ENCODE measurements at places on chromosomes 16 and 17.

DNA sequence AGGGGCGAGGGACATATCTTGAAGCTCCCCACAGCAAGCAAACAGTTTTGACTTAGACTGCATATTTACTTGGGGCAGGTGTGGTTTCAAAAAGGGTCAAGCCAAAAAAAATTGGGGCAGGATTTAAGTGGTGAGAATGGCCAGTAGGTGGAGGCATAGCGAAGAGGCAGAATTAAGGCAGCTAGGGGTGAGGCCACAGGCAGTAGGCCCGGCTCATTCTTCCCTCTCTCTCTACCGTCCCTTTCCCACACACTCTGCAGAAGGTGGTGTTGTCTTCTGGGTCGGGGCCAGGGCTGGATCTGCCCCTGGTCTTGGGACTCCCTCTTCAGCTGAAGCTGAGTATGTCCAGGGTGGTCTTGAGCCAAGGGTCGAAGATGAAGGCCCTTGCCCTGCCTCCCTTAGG lies 2.6 kb downstream of the SHBG start:
- DNase-seq: no peak

- no peak for DNase-seq
Measured at GRCh38 chr16:54309341-54309740, 22.8 kb upstream of the IRX3 start.

- DNase-seq: no peak
Measured at GRCh38 chr17:69864462-69864861, 210.6 kb upstream of the KCNJ16 start.

- DNase-seq: no peak
Measured at GRCh38 chr17:10702574-10702973, 5.2 kb downstream of the ADPRM start.

DNA sequence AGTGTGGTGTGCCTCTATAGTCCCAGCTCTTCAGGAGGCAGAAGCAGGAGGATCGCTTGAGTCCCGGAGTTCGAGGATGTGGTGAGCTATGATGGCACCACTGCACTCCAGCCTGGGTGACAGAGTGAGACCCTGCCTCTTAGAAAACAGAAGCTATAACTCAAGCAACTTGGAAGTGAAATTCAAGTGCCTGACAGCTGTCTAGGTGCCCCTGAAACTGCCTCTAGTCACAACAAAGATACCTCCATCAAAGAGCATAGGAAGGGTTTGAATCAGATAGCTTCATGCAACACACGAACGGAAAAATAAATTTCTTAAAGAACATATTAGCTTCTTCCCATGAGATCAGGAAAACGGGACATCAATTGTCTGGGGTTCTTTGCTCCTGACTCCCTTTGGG lies 860 bp upstream of the PLCG2 start:
- no peak for DNase-seq

- peak; percentile 39 for DNase-seq
Measured at GRCh38 chr17:17816240-17816814, 20.5 kb downstream of the SREBF1 start.

- no peak for DNase-seq
Measured at GRCh38 chr17:72771734-72772133, 320.8 kb downstream of the SLC39A11 start.

DNA sequence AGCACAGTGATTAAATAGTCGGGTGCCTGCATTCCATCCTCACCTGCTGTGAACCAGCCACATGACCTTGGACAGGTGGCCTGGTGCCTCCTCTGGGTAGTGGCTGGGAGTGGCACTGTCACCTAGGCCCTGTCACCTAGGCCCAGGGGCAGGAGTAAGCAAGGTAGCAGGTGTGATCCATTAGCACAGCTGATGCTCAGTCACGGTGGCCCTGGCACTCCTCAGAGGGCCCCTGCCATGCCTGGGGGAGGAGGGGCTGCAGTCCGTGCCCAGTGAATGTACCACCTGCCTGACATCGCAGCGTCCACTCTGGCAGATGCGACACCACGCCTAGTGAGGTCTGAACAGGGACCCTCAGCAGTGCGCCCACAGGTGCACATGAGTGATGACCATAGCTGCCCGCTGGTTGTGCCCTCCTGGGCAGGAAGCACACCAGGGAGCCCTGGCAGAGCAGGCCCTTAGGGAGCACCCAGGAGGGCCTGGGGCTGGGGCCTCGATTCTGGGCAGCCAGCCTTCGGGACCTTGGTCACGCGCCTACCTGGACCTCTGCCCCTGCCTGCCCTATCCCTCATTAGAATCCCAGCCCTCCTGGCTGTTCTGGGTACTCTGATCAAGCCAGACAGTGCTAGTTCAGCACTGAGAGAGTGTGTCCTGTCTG lies 33.1 kb upstream of the CRISPLD2 start:
- no peak for DNase-seq

DNA sequence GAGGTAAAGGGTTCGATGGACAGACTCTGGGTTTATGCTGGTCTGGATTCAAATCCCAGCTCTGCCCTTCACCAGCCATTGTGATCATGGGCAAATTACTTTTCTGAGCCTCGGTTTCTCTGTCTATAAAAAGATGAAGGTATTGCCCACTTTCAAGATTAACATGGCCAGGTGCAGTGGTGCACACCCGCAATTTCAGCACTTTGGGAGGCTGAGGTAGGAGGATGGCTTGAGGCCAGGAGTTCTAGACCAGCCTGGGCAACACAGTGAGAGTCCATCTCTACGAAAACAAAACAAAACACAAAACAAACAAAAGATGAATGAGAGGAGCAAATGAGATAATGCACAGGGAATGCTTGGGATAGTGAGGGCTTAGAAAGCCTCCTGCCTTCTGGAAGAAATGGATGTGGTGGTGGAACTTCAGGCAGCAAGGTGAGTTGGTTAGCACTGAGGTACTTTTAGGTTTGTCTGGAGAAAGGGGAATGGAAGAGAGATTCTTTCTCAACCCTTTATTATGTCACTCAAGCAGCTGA lies 8.5 kb downstream of the ADGRG3 start:
- no peak for DNase-seq

DNA sequence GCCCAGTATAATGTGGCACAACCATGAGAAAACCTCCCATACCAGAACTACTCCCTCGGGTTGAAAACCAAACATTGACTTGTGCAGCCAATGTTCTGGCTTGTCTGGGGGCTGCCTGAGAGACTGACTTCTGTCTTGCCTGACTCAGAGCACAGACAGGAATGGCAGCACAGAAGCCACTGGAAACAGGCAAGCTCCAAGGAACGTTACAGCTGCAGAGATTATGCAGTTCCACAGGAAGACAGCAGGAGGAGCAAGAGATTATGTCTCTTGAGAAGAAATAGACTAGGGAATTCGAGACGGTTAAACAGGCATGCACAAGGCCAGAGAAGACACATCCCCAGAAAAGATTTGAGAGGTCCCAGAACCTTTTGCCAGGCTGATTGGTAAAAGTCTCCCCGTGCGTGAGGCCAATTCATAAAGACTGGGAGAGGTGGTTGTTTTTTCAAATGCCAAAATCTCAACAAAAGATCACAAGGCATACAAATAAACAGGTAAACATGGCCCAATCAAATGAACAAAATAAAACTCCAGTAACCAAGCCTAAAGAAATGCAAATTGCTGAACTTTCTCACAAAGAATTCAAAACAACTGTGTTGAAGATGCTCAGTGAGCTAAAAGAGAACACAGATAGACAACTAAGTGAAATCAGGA lies 90.6 kb upstream of the CDH5 start:
- DNase-seq: no peak

- no peak for DNase-seq
Measured at GRCh38 chr17:6571452-6571781, 15.1 kb upstream of the PITPNM3 start.

- no peak for DNase-seq
Measured at GRCh38 chr17:7846063-7846735, 8.7 kb upstream of the TMEM88 start.

- no peak for DNase-seq
Measured at GRCh38 chr17:69287168-69287567, 39.8 kb downstream of the ABCA5 start.

- DNase-seq: no peak
Measured at GRCh38 chr17:53118948-53119347, 703.8 kb upstream of the KIF2B start.

DNA sequence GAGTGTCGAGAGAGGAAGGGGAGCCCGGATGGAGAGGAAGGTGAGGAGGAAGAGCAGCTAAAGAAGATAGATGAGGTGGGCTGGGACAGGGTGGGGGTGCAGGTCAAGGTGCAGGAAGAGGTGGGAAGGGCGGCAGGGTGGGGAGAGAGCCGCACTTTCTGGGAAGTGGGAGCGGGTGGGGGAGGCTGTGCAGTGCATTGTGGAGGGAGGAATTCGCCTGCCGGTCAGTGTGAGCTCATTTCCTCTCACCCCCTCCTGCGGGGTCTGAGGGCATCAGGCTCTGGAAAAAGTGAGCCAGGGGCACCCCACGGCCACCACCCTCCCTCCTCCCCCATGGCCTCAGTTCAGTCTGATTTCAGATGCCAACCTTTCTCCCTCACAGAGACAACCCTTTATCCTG lies 2.5 kb upstream of the ARHGAP23 start:
- no peak for DNase-seq

- no peak for DNase-seq
Measured at GRCh38 chr16:78994135-78994745, 606.3 kb downstream of the MAF start.

DNA sequence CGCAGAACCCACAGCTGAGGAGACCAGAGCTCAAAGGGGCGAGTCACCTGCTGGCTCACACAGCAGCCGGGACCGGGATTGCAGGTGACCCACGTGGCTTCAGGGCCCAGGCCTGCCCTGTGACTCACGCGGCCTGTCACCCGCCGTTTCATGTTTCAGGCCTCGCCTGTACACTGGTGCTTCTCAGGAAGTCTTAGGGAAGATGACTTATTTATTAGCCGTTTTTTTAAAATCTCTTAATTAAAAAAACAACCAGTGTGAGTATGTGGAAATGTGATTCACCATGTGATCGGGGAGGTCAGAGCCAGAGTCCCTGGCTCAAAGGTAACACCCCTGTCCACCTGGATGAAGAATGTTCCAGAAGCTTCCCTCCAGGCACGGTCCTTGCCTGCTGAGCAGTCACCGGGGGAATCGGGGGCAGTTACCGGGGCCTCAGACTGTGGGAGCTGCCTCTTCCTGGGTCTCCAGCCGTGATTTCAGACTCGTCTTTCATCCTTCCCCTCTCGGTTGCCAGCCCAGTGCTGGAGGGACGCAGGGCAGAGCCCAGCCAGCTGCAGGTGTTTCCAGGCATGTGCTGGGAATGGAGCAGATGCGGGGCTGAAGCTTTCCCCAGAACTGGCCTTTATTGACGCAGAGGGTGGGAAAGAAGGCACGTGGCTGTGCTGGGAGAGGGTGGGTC lies 49.3 kb downstream of the CMIP start:
- DNase-seq: no peak

DNA sequence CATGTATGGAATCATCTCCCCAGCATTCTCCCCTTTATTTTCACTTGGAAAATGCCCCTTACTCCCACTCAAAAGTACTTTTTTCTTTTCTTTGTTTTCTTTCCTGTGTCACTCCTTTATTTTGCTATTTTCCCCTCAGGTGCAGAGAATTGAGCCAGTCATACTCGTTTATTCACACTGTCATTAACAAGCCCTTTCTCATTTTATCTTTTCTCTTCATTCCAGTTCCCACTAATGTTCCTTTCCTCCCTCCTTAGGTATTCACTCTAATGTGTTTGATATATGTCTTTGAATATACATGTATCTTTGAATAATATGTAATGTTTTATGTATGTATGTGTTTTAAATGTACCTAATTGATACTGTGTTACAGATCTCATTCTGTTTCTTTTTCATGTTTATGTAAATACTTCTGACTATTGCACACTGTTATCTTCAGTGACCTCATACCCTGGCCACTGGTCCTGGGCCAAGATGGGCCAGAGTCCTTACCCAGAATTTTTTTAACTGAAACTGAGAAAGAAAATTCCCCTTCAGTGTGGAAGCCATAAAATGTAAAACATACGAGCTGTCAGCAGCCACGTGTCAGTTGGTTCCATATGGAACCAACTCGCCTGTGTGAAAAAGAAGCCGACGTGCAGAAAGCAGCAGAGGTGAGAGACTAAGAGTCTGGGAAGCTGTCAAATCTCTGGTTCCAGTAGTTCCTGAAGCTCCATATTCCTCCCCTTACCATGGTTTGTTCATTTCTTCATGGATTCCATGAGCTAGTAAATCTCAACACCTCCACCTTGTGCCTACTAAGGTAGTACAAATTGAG lies 5.8 kb downstream of the SRR start:
- DNase-seq: no peak

GRCh38 chr16:56198006-56198754 lies 6.9 kb downstream of the GNAO1 start:
- no peak for DNase-seq

- DNase-seq: no peak
Measured at GRCh38 chr17:38602453-38602852, 3.3 kb downstream of the SRCIN1 start.

GRCh38 chr16:87603684-87604633 lies 1.7 kb downstream of the JPH3 start:
- DNase-seq: no peak

- no peak for DNase-seq
Measured at GRCh38 chr17:82106688-82107305, 8.8 kb upstream of the FASN start.

DNA sequence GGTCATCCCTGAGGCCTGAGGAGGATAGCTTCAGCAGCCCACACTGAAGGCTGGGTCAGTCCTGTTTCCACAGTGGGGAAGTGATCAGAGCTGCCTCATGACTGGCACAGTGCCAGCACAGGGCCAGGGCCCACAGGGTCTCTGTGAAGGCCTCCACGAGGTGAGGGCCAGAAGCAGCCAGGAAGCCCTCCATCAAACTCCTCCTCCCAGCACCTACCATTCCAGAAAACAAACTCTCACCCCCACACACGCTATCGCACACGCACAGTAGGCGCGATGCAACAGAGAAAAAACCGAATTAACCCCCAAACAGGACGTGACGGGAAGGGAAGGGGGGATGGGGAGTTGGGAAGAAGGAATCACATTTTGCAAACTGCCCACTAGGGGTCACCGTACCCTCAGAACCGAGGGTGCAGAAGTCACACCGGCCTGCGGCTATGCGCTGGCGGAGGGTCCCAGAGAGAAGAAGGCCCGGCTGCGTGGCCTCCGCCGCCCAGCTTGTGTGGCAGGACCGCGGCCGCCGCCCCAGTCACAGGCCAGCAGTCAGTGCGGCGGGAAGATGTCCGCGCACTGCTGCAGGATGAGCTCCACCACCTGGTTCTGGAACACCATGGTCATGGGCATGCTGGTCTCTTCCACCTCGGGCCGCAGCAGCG lies 37.6 kb downstream of the ARHGAP27 start:
- peak; percentile 32 for DNase-seq

DNA sequence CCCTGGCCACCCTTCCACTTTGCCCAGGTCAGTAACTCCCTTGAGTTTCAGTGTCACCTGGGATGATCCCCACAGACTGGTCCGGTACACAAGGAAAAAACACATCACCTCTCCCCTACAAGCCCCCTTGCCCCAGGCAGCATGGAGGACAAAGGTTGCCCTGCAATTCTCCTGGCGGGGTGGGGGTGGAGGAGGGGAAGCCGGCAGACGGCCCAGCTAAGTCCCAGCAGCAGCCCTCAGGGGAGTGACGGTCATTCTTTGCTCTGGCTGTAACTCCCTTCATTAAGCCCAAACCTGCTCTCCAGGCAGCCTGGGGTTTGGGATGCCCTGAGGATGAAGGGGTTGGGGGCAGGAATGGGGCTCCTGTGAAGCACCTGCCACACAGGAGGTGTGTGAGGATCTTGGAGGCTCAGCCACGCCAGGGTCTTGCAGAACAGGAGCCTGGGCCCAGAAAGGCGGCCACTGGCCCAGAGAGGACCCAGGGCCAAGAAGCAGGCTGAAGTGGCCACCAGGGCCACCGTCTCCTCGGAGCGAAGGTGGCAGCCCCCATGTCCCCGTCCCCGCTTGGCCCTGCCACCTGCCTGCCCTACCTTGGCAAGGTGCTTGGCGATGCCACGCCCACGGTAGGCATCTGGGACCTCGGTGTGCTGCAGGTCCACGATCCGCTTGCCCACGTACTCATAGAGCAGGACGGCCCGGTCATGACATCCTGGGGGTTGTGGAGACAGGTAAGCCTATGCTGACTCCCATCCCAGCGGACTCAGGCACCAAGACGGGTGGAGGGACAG lies 9.5 kb downstream of the NATD1 start:
- DNase-seq: no peak

All from occipital lobe (tissue), 3 donors.